ENCODE measurements at places on chromosomes 5 and 9. TPM values are rescaled to one million over a fixed set of nuclear protein-coding genes. Genes with fewer than 3 reads are reported as not detected.

ELOVL7 gene
- total RNA-seq = 0.31 TPM

PCDHB3 gene
- not detected for total RNA-seq

FOXD4 gene
- total RNA-seq = 0.16 TPM

CBY3 gene
- 1.1 TPM for total RNA-seq

SPOCK1 gene
- total RNA-seq = not detected

ANKRD18B gene
- total RNA-seq = 0.14 TPM

MZB1 gene
- total RNA-seq = 10.6 TPM

TRPM6 gene
- total RNA-seq = not detected

KCNV2 gene
- not detected for total RNA-seq

PCDHGA2 gene
- total RNA-seq = not detected

TMOD1 gene
- 1.2 TPM for total RNA-seq

CTNND2 gene
- not detected for total RNA-seq

EGFL7 gene
- total RNA-seq = 0.94 TPM

PMPCA gene
- 124 TPM for total RNA-seq

FOXD1 gene
- total RNA-seq = 0.58 TPM

PHF24 gene
- 0.23 TPM for total RNA-seq

AQP3 gene
- 2.3 TPM for total RNA-seq

ECSCR gene
- total RNA-seq = 0.36 TPM

CD274 gene
- total RNA-seq = 24.6 TPM

GRM6 gene
- not detected for total RNA-seq

Data from activated naive CD8-positive, alpha-beta T cell treated with anti-CD3 and anti-CD28 coated beads for 36 hours (primary cell).